ENCODE measurements at places on chromosomes 1 and 21.

DNA sequence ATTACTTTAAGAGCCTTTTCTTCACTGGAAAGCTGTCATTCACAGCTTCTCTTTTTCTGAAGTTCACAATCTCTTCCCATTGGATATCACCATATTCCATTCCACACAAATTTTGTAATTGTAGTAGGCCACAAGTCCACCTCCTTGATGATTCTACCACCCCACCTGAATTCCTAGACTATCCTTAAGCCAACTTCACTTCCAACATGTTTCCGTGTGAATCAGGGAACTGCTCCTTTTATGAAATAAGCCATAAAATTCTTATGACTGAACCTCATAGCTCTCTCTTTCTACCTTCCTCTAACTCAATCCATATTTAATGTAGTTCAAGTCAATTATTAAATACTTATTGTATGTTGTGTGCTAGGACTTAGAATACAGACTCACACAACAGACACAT, 16.6 kb upstream of the ZRANB2 start:
- no peak overlapping the region for H3K4me3 ChIP-seq
- H3K36me3 ChIP-seq, result no peaks in the 10 kb centered on the region
- H3K27me3 ChIP-seq, result no peaks in the 10 kb centered on the region
- no peaks in the 10 kb centered on the region for H3K4me1 ChIP-seq
- DNase-seq, result no peak
- H3K27ac ChIP-seq, result no peak overlapping the region

DNA sequence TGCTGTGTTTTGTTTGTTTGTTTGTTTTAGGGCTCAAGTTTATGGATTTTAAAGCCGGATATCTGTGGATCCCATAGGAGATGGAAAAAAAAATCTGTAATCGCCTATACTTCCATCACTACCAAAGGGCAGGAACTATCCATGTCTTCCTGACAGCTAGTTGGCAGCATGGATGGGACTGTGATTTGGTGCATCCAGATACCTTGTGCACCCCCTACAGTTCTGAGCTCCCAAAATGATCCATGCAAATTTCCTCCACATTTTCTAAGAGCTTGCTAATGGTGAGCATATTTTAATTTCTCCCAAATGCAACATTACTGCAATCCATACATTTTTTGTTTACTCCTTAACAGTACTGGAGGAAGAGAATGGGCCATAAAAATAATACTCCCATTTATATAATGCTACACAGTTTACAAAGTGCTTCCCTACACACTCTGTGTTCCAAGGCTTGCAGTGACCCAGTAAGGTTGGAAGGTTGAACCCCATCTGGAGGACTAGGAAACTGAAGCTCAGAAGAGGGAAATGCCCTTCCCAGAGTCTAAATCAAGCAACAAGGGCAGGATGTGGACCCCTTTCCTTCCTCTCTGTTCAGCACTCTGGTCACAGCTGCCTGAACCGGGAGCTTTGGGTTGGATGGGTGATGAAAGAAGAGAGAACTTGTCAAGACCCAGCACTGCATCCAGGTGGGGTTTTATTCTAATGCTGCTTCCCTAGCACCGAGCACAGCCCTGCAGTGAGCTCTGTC, 48.0 kb downstream of the CAPN8 start:
- no peaks in the 10 kb centered on the region for H3K4me1 ChIP-seq
- no peaks in the 10 kb centered on the region for H3K27me3 ChIP-seq
- H3K36me3 ChIP-seq, result no peaks in the 10 kb centered on the region
- H3K4me3 ChIP-seq, result no peak overlapping the region

- no peaks in the 10 kb centered on the region for H3K36me3 ChIP-seq
- peak overlapping the region; percentile 87 for H3K27ac ChIP-seq
- DNase-seq, result no peak
These were observed 7.4 kb downstream of the MEF2D start for GRCh38 chr1:156493154-156493631.

- no peaks in the 10 kb centered on the region for H3K4me1 ChIP-seq
- H3K27ac ChIP-seq, result no peak overlapping the region
- no peaks in the 10 kb centered on the region for H3K27me3 ChIP-seq
These were observed 29.3 kb upstream of the TSPAN2 start for GRCh38 chr1:115118611-115119010.

DNA sequence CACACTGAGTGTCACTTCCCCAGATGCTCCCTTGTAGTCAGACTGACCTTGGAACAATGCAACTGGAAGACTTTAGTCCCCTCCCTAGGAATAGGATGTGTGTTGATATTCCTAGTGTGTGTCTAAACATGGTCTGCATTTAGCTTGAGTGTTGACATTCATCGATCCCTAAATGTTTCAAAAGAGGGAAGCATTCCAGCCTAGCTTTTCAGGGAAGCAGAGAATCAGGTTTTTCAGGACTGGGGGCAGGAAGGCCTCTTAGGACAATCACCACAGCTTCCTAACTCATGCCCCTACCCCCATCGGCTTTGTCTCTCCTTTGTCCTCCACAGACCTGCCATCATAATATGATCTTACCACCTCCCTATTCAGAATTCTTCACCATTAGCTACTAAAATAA, 43.4 kb downstream of the NMNAT2 start:
- no peaks in the 10 kb centered on the region for H3K4me1 ChIP-seq
- no peaks in the 10 kb centered on the region for H3K27me3 ChIP-seq
- H3K36me3 ChIP-seq, result no peaks in the 10 kb centered on the region
- H3K4me3 ChIP-seq, result no peak overlapping the region

DNA sequence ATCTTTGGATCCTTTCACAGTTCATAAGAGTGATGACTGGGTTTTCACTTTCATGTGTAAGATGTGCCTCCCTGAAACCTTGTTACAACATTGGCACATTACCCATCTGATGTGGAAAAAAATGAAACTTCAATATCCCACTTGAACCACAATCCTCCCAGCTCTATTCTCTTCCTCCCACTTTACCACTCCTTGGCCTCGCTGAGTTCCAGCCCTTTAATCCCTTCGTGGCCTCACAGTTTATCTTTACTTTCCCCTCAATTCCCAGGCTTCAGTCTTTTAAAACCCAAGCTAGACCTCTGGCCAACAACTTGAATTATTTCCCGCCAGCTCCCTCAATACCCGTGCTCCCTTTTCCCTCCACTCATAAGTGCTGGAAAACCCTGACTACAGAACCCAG, 25.0 kb upstream of the CTTNBP2NL start:
- no peaks in the 10 kb centered on the region for H3K27me3 ChIP-seq
- no peak overlapping the region for H3K4me3 ChIP-seq
- no peak overlapping the region for H3K27ac ChIP-seq
- no peak for DNase-seq
- no peaks in the 10 kb centered on the region for H3K4me1 ChIP-seq

DNA sequence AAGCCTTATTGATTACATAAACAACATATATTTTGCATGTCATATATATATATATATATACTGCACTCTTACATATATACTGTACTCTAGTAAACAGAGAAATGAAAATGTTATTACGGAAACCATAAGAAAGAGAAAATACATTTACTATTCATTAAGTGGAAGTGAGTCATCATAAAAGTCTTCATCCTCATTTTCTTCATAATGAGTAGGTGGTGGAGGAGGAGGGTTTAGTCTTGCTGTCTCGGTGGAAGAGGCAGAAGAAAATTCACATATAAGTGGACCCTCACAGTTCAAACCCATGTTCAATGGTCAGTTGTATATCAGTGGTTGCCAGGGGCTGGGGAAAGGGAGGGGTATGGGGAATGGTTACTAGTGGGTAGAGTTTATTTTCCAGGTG, 8.0 kb upstream of the IFNLR1 start:
- no peak overlapping the region for H3K27ac ChIP-seq
- H3K4me1 ChIP-seq, result no peaks in the 10 kb centered on the region
- H3K4me3 ChIP-seq, result no peak overlapping the region
- no peaks in the 10 kb centered on the region for H3K36me3 ChIP-seq
- no peaks in the 10 kb centered on the region for H3K27me3 ChIP-seq

DNA sequence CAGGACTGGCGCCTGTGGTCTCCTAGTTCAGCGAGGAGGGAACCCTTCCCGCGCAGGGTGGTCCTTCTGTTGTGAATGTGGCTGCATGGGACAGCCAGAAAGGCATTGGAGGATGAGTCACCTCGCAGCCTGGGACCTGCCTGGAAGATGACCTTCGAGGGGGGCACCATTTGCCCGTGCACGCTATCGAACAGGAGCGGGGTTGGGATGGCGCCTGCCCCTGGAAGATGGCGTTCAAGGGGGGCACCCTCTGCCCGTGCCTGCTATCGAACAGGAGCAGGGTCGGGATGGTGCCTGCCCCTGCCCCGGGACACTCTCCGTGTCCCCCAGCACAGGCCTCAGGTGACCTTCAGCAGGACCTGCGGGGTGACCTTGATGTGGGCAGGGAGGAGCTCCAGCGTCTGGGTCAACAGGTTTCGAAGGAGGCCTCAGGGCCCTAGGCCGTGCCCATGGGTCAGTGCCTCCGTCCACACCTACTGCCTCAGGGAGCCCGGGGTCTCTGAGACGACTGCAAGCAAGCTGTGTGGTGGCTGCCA, 1.7 kb upstream of the ACTRT2 start:
- H3K4me3 ChIP-seq, result no peak overlapping the region
- no peaks in the 10 kb centered on the region for H3K27me3 ChIP-seq
- H3K36me3 ChIP-seq, result no peaks in the 10 kb centered on the region
- H3K4me1 ChIP-seq, result no peaks in the 10 kb centered on the region

GRCh38 chr1:43135857-43136781, 36.0 kb downstream of the EBNA1BP2 start:
- H3K27ac ChIP-seq, result no peak overlapping the region
- H3K36me3 ChIP-seq, result no peaks in the 10 kb centered on the region
- no peak for DNase-seq
- no peaks in the 10 kb centered on the region for H3K4me1 ChIP-seq
- H3K4me3 ChIP-seq, result no peak overlapping the region
- no peaks in the 10 kb centered on the region for H3K27me3 ChIP-seq

- peak; percentile 71 for DNase-seq
- no peaks in the 10 kb centered on the region for H3K36me3 ChIP-seq
- no peak overlapping the region for H3K4me3 ChIP-seq
- H3K27ac ChIP-seq, result peak overlapping the region; percentile 78
- no peaks in the 10 kb centered on the region for H3K27me3 ChIP-seq
These were observed 26.8 kb downstream of the UMODL1 start for GRCh38 chr21:42097860-42098454.

- H3K27ac ChIP-seq, result peak overlapping the region; percentile 33
- H3K27me3 ChIP-seq, result no peaks in the 10 kb centered on the region
- no peaks in the 10 kb centered on the region for H3K4me1 ChIP-seq
- no peak overlapping the region for H3K4me3 ChIP-seq
- no peaks in the 10 kb centered on the region for H3K36me3 ChIP-seq
These were observed 6.4 kb downstream of the INPP5B start for GRCh38 chr1:37940299-37940947.

GRCh38 chr21:41133874-41134522, 34.0 kb upstream of the BACE2 start:
- H3K4me3 ChIP-seq, result no peak overlapping the region
- DNase-seq, result no peak
- H3K36me3 ChIP-seq, result no peaks in the 10 kb centered on the region
- no peaks in the 10 kb centered on the region for H3K4me1 ChIP-seq

DNA sequence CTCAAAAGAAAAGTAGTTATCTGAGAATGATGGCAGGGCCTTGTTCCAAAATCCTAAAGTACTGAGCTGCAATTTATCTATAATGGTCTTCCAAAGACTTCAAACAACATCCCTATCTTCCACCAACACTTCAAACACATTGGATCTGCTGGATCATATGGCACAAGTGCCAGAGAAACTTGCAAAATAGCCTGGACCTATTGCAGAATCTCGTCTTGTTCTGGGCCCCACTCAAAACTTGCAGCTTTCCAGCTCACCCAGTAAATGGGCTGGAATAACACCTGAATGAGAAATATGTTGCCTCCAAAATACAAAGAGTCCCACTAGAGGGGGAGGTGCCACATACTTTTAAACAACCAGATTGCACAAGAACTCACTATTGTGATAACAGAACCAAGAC, 44.0 kb upstream of the PKN2 start:
- H3K4me1 ChIP-seq, result no peaks in the 10 kb centered on the region
- no peak overlapping the region for H3K27ac ChIP-seq
- no peaks in the 10 kb centered on the region for H3K36me3 ChIP-seq

GRCh38 chr1:233463333-233463732, 135.8 kb downstream of the MAP3K21 start:
- no peaks in the 10 kb centered on the region for H3K36me3 ChIP-seq
- H3K27ac ChIP-seq, result no peak overlapping the region
- no peak for DNase-seq

DNA sequence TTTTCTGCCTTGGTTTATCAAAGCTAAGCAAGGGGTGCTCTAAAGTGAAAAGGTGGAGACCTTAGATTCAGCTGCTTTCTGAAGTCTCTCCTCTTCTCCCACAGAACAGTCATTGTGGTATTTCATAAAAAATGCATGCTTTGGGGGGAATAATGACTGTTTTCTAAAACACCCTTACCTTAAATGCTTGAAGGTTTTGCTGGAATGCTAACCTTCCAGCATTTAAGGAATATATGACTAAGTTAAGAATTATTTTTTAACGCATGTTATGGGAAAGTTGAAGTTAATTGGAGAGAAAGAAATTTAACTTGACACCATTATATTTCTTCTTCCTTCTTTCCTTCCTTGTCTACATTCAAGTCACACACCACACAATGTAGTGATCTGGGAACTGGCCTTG, 162.5 kb downstream of the ROR1 start:
- no peak overlapping the region for H3K27ac ChIP-seq
- no peak overlapping the region for H3K4me3 ChIP-seq
- no peak for DNase-seq
- no peaks in the 10 kb centered on the region for H3K27me3 ChIP-seq
- no peaks in the 10 kb centered on the region for H3K4me1 ChIP-seq

GRCh38 chr1:69947837-69948236, 257.5 kb downstream of the LRRC40 start:
- H3K27me3 ChIP-seq, result no peaks in the 10 kb centered on the region
- no peak overlapping the region for H3K4me3 ChIP-seq
- DNase-seq, result no peak
- H3K4me1 ChIP-seq, result no peaks in the 10 kb centered on the region
- no peaks in the 10 kb centered on the region for H3K36me3 ChIP-seq

GRCh38 chr1:164671323-164671965, 112.5 kb downstream of the PBX1 start:
- H3K27me3 ChIP-seq, result no peaks in the 10 kb centered on the region
- no peaks in the 10 kb centered on the region for H3K4me1 ChIP-seq
- no peak for DNase-seq
- H3K4me3 ChIP-seq, result no peak overlapping the region
- no peaks in the 10 kb centered on the region for H3K36me3 ChIP-seq

DNA sequence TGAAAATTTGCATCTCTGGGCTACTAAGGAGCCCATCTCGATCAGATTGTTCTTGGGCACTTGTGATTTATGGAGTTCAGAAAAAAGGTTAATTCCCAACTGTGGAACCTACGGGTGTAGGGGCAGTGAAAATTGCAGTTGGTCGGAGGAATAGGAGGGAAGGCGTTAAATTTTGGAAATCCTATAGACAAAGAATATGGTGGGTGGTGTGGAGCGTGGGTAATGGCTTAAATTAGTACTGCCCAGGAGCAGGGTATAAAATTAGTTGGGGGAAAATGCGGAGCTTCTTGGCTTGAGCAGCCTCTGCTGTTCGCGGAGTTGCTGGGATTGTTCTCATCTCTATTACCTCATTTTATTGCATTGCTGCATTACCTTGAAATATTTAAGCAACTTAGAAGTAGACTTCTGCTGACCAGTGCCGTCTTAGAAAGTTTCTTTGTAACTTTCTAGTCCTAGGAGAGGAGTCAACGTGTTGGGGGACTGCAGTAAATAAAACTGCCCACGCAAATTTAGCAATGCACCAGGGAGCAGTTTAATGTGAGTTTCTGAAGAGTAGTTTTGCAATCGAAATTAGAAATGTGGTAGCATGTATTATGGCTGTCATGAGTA, 514 bp downstream of the S1PR1 start:
- H3K4me1 ChIP-seq, result no peaks in the 10 kb centered on the region
- peak overlapping the region; percentile 55 for H3K27ac ChIP-seq
- DNase-seq, result no peak
- no peaks in the 10 kb centered on the region for H3K36me3 ChIP-seq
- peak overlapping the region; percentile 56 for H3K4me3 ChIP-seq

- H3K27ac ChIP-seq, result no peak overlapping the region
- H3K4me1 ChIP-seq, result no peaks in the 10 kb centered on the region
- no peaks in the 10 kb centered on the region for H3K27me3 ChIP-seq
- H3K4me3 ChIP-seq, result no peak overlapping the region
These were observed 108.5 kb upstream of the KCTD3 start for GRCh38 chr1:215458562-215458961.
